ENCODE measurements at places on chromosomes 6 and 20.

GRCh38 chr6:68653074-68653705, 18.1 kb downstream of the ADGRB3 start:
- no peak for DNase-seq

DNA sequence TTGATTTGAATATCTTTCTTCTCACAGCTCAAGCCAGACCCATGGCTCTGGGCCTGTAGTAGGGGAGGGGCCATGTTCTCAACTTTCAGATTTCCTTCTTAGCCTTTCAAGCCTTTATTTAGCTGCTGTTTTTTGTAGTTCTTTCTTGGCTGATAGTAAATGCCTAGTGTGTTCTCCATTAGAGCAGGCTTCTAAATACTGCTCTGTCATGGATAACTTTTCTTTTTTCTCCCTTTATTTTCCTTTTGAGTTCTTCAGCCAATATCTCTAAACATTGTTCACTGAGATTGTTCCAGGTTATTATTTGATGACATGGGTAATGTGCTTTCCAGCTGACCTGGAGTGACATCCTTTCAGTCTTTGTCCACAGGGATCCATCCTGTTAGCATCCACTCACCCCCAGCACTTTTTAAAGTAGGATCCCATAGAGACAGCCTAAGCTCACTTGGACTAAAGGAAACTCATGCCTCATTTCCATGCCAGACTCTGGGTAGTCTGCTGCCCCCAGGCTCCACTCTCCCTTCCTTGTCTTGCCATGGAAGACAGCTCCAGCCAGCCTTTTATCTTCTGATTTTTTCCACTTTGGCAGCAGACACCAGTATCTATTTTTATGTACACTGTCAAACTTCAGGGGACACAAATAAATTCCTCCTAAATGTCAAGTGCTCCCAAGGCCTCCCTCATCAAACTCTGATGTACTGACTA, 645.6 kb downstream of the RNF144B start:
- DNase-seq, result no peak

- DNase-seq, result no peak
Observed at GRCh38 chr20:33474963-33475362, 14.9 kb upstream of the CBFA2T2 start.

DNA sequence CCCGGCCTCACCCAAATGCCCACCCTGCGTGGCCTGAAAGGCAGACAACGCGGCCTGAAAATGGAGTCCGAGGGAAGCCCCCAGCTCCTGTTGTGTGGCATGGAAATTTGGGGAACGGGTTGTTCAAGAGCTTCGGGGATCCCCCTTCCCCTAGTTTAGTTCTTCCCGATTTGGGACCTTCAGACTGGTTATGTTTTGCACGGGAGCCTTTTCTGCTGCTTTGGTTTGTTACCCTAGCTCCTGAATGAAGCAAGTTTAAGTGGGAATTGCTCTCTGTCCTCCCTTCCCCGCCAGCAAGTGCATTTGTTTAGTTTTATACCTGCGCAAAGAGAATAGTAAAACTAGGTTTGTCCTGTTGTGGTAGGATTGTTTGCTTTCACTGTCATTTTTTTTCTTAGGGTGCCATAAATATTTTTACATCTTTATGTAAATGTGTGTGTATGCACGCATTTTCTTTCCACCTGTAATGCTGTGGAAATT, 604 bp downstream of the SH3BGRL2 start:
- DNase-seq, result no peak

Measured in Panc1 (cell line).